ENCODE measurements at places on chromosomes 12 and 14. TPM values are rescaled to one million over a fixed set of nuclear protein-coding genes. Genes with fewer than 3 reads are reported as not detected.

The CNOT2 gene
- 127 TPM for total RNA-seq

The RPS6KL1 gene
- total RNA-seq, result 3.9 TPM

The GLS2 gene
- not detected for total RNA-seq

The RTL1 gene
- total RNA-seq, result not detected

The HOXC9 gene
- total RNA-seq, result 5.7 TPM

The SIRT4 gene
- total RNA-seq, result 0.93 TPM

The FGF6 gene
- not detected for total RNA-seq

The SERPINA12 gene
- total RNA-seq, result not detected
